HT-29 (cell line): ENCODE measurements at places on chromosomes 7 and 10.

DNA sequence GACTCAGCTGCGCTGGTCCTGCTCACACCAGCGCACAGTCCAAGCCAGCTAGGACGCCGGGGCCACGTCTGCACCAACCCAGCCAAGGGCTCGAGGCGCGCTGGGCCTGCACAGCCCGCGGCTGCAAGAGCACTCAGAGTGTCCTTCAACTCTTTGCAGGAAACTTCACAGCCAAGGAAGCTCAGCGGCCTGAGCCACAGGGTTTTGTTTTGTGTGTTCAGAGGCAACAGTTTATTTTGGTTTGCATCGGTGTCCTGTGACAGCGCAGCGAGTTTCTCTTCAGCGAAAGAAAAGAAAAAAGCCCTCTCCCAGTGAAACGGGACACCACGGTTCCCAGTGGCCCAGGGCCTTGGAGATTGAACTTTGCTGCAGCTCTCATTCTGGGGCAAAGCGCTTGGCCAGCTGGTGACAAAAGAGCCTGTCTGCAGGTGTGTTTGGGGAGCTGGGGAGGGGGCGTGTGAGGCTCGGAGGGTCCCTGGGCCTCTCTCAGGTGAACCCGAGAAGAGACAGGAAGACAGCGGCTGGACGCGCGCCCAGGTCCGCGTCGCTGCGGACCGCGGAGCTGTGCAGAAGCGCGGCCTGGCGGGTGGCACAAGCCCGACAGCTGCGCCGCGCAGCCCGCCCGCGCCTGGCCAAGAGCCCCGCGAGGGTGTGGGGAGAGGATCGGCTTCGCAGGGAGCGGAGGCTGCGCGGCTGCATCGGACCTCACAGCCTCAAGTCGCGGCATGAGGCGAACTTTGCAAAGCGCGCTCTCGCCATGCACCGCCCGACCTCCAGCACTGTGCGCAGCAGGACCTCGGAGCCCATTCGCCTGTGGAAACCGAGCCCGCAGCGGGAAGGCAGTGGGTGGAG is 922 bp downstream of the CXCL12 start:
- no peak for DNase-seq

GRCh38 chr10:114603948-114604347 is 54.1 kb downstream of the ABLIM1 start:
- DNase-seq: peak; percentile 62

DNA sequence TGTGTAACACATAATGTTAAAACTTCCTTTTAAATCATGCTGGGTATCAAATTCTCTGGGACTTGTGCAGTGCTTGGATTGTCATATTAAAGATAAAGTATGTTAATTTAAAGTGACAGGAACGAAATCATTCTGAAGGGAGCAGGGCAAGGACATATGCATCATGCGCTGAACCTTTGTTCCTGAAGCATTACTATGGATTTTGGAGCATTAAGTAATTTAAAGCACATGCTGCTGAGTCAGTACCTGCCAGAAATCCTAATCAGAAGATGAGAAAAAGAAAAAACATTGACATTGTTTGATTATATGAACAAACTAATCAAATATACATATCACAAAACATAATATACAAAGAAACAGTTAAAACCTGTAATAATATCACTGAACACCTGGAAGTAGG is 101.4 kb downstream of the MICU1 start:
- no peak for DNase-seq

DNA sequence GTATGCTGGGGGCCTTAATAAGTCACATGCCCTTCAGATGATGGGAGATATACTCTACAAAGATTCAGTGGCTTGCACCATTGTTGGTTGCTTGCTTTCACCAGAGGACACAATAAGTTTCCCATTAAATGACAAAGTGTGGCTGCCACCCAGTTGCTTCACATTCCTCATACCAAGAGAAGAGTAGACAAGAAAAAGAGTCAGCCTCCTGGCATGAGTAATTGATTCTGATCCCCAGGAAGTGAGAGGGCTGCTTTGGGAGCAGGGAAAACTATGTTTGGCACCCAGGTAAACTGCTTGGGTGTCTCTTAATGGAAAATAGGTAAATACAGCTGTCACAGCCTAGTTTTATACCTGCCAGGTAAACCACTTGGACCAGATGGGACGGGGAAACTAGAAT is 66.7 kb upstream of the IL6 start:
- DNase-seq: no peak

GRCh38 chr10:32263300-32263699 is 83.7 kb downstream of the EPC1 start:
- DNase-seq: no peak

- DNase-seq: no peak
These were observed 55.5 kb downstream of the VWA2 start for GRCh38 chr10:114294549-114294948.
